NCI-H1417 (cell line): ENCODE measurements at places on chromosomes 11 and 22.

DNA sequence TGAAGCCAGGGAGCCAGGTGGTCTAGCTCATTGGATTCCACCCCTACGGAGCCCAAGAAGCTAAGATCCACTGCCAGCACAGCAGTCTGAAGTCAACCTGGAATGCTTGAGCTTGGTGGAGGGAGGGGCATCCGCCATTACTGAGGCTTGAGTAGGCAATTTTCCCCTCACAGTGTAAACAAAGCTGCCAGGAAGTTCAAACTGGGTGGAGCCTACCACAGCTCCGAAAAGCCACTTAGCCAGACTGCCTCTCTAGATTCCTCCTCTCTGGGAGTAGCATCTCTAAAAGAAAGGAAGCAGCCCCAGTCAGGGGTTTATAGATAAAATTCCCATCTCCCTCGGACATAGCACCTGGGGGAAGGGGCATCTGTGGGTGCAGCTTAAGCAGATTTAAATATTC lies 620.3 kb downstream of the NELL1 start:
- DNase-seq, result peak; percentile 68

GRCh38 chr11:24793479-24793878 lies 296.6 kb downstream of the LUZP2 start:
- DNase-seq, result no peak

GRCh38 chr22:45231293-45231692 lies 9.4 kb downstream of the KIAA0930 start:
- no peak for DNase-seq

DNA sequence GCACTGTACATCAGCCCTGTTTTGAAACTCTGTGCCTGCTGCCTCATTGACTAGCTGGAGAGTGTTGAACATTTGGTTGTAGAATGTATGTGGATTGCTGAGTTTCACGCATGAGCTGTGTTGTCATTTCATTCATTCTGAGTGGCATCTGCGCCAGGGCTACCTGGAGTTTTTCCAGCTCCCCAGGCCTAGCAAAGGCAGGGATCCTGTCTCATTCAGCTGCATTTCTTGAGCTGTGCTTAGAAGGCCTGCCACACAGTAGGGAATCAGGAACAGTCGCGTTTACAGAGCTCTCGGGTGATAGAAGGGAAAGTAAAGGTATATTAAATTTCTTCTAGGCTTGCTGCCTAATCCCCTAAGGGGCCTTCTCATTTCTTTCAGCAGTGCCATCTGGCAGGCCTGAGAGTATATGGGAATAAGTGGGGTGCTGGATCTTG lies 44.3 kb downstream of the PTPRJ start:
- DNase-seq, result no peak

GRCh38 chr11:119100994-119101758 lies 477 bp downstream of the DPAGT1 start:
- DNase-seq, result no peak

GRCh38 chr11:116656011-116656410 lies 116.8 kb downstream of the BUD13 start:
- no peak for DNase-seq

GRCh38 chr22:46377525-46378425 lies 42.3 kb downstream of the TRMU start:
- DNase-seq, result no peak

GRCh38 chr11:26580929-26581328 lies 8.9 kb upstream of the MUC15 start:
- DNase-seq, result no peak

DNA sequence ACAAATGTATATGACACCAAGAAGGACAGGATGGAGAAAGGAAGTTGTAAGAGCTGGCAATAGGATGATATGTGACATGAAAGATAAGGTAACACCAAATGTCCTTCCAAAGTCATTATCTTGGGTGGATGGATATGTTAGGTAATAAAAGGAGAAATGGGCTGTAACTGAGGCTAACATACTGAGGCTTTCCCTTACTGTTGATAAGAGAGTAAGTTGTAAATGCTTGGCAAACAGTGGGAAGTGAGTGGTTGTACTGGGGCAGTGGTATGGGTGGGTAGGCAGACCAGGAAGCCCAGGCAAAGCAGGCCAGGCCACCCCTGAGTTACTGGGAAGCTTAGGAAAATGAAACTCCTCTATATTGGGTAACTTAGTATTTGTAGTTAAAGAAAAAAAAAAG lies 73.7 kb downstream of the ARHGAP42 start:
- DNase-seq, result no peak

DNA sequence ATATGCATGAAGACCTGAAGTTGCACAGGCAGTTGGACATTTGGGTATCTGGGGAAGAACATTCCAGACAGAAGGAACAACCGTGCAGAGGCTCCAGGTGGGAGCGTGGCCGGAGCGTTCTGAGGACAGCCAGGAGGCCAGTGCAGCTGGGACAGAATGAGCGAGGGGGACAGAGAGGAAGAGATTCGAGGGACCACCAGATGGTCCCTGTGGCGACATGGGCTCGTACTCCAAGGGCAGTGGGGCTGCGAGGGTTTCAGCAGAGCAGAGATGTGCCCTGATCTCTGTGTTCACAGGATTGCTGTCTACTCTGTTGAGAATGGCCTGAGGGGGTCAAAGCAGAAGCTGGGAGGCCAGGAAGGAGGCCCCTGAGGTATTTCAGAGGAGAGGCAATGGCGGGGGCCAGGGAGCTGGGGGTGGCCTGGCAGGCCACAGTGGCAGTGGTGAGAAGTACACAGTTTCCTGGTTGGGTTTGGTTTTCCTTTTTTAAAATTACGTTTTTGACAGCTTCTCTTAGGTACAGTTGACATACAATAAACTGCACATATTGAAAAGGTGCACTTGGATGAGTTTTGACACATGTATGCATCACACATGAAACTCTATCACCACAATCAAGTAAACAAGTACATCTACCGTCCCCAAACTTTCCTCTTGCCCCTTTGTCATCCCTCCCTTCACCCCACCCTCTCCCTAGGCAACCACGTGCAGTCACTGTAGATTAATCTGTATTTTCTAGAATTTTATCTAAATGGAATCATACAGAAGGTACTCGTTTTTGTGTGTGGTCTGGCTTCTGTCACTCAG lies 24.8 kb upstream of the SOX10 start:
- no peak for DNase-seq

DNA sequence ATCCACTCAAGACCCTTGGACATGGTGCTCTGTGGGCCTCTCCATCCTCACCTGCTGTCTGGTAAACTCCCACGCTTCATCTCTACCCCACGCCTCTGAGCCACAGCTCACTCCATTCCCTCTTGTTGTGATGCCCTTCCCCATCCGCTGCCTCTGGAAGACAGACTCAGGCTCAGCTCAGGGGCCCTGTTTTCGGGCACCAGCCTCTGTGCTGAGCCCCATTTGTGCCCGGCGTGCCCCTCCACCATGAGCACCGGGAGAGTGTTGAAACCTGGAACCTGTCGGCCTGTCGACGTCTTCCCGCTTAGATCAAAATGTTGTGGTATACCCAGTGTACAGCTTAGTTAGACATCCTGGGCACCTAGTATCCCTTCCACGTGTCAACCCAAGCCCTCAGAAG lies 6.5 kb upstream of the SCUBE1 start:
- no peak for DNase-seq

- DNase-seq, result no peak
Measured at GRCh38 chr11:126868741-126869140, 131.8 kb downstream of the KIRREL3 start.

GRCh38 chr11:69424748-69425147 lies 56.7 kb upstream of the LINC01488 start:
- DNase-seq, result no peak

DNA sequence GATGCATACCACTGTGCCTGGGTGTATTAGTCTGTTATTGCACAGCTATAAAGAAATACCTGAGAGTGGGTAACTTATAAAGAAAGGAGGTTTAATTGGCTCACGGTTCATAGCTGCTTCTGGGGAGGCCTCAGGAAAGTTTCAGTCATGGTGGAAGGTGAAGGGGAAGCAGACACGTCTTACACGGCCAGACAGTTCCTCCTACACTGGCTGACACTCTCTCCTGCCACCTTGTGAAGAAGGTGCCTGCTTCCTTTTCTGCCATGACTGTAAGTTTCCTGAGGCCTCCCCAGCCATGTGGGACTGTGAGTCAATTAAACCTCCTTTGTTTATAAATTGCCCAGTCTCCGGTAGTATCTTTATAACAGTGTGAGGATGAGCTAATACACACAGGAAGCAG lies 33.6 kb upstream of the CD81 start:
- no peak for DNase-seq

- DNase-seq, result no peak
Measured at GRCh38 chr22:45291061-45291930, 6.5 kb downstream of the UPK3A start.

DNA sequence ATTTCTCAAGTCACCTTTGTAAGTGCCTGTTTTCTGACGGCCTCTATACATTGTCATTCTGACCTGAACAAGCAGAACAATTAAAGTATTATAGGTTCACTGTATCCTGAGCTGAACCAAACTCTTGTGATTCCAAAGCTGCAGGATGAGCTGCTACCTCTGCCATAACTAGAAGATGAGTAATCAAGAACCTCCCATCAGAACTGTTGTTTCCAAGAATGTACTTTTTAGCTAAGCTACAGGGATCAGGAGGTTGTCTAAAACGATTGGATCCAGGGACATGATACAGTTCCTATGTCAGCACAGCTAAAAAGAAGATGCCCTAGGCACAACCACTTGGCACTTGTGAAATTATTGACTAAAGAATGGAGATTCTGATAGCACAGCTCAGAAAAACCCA lies 288.4 kb upstream of the CCDC90B start:
- DNase-seq, result no peak

DNA sequence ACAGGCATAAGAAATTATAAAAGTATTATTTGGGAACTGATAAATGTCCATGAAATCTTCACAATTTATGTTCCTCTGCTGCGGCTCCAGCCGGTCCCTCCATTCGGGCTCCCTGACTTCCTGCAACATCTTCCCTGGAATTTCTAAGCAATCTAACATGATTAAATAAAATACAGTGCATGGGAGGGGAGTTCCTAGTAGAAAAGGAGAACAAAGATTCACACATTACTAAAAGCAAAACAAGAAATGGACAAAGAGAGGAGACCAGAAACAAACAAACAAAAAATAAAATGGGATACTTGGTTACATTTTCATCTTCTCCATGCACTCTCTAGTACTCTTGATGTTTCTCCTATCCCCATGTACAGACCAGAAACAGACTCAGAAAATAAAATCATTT lies 8.6 kb upstream of the APOL4 start:
- DNase-seq, result no peak

DNA sequence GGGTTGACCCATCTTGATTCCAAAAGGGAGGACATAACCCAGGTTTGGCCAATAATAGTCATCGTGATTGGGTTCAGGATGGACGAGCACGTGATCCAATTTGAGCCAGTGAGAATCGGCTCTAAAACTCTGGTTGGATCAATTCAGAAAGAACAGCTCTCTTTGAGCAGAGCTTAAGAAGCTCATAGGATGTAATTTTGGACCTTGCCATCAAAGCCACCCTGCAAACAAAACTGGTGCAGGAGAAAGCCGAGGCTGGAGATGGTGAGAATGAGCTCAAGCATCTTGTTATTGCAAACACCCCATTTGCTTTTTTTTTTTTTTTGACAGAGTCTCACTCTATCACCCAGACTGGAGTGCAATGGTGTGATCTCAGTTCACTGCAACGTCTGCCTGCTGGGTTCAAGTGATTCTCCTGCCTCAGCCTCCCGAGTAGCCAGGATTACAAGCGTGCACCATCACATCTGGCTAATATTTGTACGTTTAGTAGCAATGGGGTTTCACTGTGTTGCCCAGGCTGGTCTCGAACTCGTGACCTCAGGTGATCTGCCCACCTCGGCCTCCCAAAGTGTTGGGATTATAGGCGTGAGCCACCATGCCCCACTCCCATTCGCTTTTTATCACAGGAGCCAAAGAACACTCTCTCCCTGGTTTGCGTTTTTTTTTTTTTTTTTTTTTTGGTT lies 13.8 kb upstream of the MIAT start:
- no peak for DNase-seq

GRCh38 chr11:134244593-134244992 lies 8.6 kb downstream of the THYN1 start:
- no peak for DNase-seq

DNA sequence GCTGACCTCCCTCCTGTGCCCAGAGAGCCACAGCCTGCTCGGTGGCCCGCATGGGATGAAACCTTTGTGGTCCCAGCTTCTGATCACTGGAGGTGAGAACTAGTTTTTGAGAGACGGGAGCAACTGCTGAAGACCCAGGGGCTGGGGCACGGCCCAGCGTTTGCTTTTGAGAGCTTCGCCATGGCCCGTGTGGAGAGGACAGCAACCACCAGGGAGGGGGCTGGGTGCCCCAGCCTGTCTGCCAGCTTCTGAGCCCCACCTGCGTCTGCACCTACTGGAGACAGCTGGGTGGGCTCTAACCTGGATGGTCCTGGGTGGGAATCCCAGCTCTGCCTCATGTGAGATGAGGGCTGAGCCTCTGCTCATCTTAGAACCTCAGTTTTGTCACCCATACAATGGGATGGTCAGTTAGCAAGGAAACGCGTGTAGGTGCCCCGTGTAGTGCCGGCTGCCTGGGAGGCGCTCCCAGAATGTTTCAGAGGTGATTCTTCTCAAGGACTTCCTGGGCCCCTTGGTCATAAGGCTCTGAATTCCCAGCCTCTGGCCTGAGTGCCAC lies 51.1 kb upstream of the CCDC188 start:
- DNase-seq, result no peak

GRCh38 chr11:134691985-134692384 lies 279.9 kb upstream of the B3GAT1 start:
- DNase-seq, result no peak

GRCh38 chr22:50620593-50621355 lies 7.2 kb downstream of the ARSA start:
- peak; percentile 59 for DNase-seq

GRCh38 chr11:70610566-70611565 lies 212.5 kb downstream of the CTTN start:
- no peak for DNase-seq

DNA sequence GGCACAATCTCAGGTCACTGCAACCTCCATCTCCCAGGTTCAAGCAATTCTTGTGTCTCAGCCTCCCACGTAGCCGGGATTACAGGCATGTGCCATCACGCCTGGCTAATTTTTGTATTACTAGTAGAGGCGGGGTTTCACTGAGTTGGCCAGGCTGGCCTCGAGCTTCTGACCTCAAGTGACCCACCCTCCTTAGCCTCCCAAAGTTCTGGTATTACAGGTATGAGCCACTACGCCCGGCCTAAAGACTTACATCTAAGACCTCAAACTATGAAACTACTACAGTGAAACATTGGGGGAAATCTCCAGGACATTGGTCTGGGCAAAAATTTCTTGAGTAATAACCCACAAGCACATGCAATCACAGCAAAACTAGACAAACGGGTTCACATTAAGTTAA lies 13.8 kb upstream of the FAM181B start:
- no peak for DNase-seq

GRCh38 chr11:48080301-48080861 lies 100.0 kb downstream of the PTPRJ start:
- DNase-seq, result no peak

DNA sequence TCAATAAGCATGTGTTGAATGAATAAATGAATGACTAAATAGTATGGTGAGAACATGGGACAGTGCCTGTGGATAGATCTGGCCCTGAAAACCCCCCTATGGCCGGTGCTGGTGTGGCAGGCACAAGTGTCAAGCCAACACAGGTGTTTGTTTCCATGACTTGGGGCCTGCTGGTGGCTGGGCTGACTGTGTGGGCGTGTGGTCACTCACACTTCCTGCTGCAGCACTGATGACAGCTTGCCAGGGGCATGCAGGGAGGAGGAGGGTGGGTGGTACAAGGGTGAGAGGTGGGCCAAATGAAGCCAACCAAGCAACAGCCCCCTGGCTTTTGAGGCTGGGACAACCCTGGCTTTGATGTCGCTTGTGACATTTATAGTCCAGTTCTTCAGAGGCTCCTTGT lies 30.3 kb upstream of the ABCC8 start:
- no peak for DNase-seq
